ENCODE measurements at places on chromosomes 2 and 18.

- DNase-seq, result no peak
Measured at GRCh38 chr2:11024259-11024645, 112.5 kb downstream of the KCNF1 start.

GRCh38 chr2:47250586-47251403 is 95.7 kb upstream of the STPG4 start:
- no peak for DNase-seq

DNA sequence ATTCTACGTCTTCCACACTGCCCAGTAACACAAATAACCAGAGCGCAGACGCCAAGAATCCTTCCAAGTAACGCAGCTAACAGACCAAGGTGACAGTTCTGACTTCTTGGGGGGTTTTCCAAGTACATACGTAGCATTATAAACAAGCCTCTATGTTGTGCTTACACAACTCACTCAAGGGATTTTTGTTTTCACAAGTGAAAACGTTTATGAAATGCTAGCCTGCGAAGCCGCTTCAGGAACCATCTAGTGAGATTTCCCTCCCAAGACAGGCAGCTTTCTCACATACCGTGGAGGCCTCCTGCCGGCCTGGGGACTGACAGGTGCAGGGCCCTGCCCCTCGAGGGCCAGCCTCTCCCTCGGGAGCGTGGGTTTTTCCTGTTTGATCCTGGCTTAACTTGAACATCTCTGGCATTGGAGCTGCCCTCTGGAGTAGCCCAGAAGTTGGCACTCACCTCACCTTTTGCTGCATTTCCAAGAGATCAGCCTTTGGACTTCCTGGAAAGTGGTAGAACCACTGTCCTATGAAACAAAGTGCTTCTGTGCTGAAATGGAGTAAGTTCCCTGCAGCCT is 151.1 kb downstream of the MBP start:
- DNase-seq, result no peak

GRCh38 chr2:144310889-144311608 is 208.9 kb downstream of the ZEB2 start:
- no peak for DNase-seq

DNA sequence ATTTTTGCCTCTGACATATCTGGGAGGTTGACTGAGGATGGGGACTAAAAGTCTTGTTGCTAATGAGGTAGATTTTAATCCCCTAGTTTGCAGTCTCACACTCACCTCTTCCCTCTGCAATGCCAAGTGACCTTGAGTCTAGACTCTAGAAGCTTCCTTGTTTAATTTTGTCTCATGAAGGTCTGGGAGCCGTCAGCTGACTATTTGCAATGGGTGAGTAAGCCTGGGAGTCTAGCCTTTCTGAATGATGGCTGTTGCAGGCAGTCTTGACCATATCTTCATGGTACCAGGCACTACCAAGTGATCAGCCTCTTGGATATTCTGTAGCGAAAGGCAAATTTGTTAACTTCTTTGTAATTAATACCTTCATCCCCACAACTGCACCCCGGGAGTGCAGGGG is 61.2 kb downstream of the ARHGAP15 start:
- DNase-seq, result no peak

DNA sequence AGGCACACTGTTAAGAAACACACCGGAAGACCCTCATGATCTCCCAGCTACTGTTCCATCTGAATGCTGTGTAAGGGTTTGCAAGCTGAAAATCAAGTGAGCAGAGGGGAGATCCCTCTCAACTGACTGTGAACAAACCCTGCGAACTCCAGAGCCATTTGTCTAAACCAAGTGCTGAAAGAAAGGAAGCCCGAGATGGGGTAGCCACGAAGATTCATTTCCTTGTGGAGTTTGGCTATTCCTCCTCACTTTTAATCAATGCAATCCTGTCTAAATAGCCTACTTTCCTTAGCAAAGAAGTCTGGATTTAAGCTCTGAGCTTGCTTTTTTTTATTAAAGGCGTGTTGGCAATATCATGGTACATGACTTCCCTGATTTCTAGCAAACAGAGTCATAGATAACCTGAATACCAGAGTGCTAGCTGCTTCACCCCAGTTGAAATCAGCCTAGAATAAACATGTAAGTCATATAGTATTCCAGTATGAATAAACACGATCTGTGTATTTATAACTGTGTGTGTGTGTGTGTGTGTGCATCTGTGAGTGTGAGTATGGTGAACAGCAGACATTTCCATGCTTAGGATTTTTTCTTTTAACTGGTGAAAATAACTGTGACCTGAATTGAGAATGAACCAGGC is 365.2 kb downstream of the ZNF521 start:
- DNase-seq, result no peak

DNA sequence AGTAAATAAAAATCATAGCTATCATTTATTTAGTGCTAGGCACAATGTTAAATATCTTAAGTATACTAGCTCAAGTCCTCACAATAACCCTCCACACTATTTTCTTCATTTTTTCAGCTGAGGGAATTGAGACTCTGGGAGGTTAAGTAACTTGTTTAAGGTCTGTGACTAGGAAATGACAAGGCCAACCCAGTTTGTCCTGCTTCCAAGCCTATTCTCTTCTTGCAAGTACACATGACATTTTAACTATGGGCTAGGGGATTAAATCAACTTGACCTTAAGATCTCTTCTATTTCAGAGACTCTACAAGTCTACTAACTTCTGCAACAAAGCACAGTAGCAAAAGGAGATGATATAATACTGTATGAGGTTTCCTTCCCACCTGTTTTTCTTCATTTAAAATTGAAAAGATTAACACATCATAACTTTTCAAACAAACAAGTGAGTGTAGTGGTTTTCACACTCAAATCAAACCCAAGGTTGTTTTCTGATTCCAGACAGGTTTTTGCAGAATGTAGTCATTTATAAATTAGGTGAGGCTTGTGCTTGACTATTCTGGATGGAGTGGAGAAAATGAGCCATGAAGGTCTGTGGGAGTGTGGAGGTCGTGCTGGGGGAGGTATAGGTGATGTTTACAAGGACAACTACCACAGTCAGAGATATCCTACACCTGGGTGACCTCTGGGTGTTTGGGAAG is 57.0 kb downstream of the CD28 start:
- DNase-seq, result no peak

- DNase-seq, result no peak
Measured at GRCh38 chr2:12202313-12203075, 456.1 kb downstream of the LPIN1 start.

DNA sequence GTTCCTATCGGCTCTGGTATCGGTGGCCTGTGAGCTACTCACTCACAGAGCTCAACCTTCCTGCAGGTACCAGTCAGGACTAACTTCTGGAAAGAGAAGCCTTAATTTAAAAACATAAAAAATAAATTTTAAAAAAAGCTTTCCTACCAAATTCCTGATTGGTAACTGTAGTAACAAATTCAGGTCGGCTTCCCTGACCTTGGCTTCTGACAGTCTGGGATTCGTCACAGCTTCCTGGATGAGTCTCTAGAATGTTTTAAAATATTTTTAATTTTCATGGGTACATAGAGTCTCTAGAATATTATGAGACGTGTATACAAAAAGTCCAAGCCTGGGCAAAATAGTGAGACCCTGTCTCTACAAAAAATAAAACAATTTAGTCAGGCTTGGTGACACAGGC is 45.0 kb upstream of the MTCL1 start:
- no peak for DNase-seq

GRCh38 chr2:59680863-59681262 is 872.6 kb downstream of the BCL11A start:
- DNase-seq, result no peak

GRCh38 chr2:18855027-18855426 is 265.7 kb upstream of the NT5C1B start:
- no peak for DNase-seq

- DNase-seq, result no peak
Measured at GRCh38 chr2:23604731-23605130, 219.8 kb downstream of the KLHL29 start.

GRCh38 chr2:23522726-23523372 is 137.9 kb downstream of the KLHL29 start:
- DNase-seq, result no peak

DNA sequence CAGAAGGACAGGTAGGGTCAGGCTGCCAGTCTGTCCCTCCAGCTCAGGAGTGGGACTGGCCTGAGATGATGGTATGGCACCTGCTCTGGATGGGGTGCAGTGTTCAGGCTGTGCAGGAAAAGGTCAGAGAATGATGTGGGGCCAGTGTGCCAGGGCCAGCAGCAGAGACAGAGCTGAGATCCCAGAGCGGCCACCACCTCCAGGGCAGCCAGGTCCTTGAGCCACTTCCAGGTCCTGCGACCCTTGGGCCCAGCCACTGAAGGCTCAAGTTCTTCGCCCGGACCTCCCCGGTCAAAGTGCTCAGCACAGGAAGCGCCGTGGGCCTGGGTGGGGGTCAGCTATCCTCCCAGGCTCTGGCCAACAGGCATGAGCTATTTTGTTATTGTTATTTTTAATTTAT is 12.1 kb upstream of the ARMC9 start:
- no peak for DNase-seq

GRCh38 chr2:172896661-172897081 is 161.0 kb downstream of the RAPGEF4 start:
- no peak for DNase-seq

- no peak for DNase-seq
Measured at GRCh38 chr2:180978903-180979748, 1.3 kb upstream of the UBE2E3 start.

DNA sequence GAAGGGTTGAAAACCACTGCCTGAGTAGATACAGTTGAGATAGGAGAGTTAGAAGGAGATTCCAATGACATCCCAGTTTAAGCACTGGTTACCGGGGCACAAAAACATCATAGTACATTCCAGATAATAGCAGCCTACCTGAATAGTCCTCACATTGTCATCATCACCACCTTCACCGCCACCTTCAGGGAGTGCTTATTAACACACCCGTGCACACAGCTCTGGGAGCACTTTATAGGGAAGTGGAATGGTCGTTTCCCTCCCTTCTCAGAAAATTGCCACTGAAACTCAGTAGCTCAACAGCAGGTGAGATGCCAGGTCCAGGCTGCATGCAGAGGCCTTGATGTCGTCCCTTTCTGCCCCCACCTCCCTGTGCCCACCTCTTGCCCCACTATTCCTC is 8.2 kb downstream of the SERPINB7 start:
- DNase-seq, result no peak

DNA sequence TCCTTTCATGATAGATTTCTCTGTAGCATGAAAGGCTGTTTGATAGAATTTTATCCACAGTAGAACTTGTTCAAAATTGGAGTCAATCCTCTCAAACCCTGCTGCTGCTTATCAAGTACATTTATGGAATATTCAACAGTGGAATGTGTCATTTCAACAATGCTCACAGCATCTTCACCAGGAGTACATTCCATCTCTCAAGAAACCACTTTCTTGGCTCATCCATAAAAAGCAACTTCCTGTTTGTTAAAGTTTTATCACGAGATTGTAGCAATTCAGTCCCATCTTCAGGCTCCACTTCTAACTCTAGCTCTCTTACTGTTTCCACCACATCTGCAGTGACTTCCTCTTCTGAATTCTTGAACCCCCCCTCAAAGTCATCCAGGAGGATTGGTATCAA is 29.4 kb downstream of the PDCL3 start:
- DNase-seq, result no peak

GRCh38 chr2:27622921-27623384 is 5.9 kb downstream of the CCDC121 start:
- no peak for DNase-seq

GRCh38 chr2:65429786-65430602 is 2.4 kb downstream of the SPRED2 start:
- no peak for DNase-seq

GRCh38 chr2:191066197-191066918 is 52.4 kb upstream of the STAT1 start:
- DNase-seq, result no peak

- DNase-seq, result no peak
Measured at GRCh38 chr2:21118302-21118920, 5.4 kb upstream of the TDRD15 start.

- DNase-seq, result no peak
Measured at GRCh38 chr2:28134262-28134812, 243.8 kb downstream of the BABAM2 start.

DNA sequence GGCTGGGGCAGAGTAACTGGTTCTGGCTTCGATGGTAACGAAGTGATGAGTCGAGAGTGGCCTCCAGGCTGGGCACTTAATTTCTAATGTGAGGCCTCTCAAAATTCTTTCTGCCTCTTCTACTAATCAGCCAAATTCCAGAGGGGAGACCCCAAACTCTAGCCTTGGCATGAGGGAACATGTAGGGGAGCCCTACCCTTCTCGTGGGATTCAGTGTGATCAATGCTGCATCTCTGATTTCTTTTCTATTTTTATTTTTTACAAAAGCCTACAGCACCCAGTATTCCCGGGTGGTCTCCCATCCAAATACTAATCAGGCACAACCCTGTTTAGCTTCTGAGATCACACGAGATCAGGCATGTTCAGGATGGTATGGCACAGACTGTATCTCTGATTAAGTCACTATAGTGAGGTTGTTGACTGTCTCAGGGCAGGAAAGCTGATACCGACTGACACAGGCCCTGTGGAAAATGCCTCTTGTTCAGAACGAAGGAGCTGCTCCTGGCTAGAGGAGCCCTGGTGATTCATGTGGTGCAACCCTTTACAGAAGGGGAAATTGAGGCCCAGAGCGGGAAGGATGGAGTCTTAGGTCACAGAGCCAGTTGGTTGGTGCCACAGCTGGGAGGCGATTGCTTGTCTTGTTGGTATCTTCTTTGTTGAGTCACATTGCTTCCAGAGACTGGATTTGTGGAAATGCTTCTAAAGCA is 126.3 kb upstream of the HS6ST1 start:
- DNase-seq, result no peak

DNA sequence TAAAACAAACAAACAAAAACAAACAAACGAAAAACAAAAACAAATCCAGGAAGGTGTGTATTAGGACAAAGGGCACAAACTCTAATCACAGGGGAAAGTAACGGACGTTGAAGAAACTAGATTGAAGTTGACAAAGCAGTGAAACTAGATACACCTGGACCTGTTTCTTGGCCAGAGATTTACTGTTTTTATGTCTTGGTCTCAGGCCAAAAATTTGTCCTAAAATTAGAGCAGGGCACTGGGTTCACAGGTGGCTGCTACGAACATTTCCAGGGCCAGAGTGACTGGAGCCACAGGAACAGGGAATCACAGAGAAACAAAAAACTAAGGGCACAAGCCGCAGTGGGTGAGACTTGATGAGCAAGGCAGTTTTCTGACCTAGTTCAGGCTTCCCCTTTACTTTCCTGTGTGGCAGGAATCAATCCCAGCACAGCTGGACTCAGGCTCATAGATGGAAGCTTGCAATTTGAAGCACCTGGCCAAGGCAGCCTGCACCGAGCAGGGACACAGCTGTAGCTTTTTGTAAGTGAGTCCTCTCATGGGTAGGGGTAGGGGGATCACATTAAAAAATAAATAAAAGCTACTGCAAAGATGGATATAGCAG is 329.4 kb downstream of the DLGAP1 start:
- no peak for DNase-seq

DNA sequence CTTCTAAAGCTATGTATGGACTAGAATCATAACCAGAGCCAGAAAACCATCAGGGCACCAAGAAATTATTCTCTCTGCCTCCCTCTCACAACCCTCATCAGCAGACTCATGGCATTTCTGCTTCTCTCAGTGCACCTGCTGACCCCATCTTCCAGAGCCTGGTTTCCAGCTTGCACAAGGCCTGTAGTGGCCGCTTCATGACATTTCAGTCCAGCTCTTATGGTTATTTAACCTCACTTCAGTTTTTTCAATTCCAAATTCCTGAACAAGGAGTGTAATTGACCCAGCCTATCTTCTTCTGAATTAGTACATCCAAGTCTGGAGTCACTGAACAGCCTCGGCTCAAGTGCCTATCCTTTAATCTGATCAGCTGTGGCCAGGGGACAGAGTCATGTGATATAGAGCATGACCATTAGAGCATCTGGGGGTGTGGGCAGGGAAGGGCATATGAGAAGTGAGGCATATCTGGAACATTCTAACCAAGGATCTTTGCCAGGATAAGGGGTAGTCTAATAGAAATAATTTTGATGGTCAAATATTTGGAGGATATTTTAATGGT is 97.2 kb upstream of the TMEM17 start:
- DNase-seq, result no peak

All from CD4-positive, alpha-beta T cell treated with Interferon alpha-2 for 1 hour (primary cell).